ENCODE measurements at places on chromosomes 2 and 18.

- no peak for DNase-seq
Measured at GRCh38 chr2:230447455-230448451, 31.8 kb downstream of the SP100 start.

DNA sequence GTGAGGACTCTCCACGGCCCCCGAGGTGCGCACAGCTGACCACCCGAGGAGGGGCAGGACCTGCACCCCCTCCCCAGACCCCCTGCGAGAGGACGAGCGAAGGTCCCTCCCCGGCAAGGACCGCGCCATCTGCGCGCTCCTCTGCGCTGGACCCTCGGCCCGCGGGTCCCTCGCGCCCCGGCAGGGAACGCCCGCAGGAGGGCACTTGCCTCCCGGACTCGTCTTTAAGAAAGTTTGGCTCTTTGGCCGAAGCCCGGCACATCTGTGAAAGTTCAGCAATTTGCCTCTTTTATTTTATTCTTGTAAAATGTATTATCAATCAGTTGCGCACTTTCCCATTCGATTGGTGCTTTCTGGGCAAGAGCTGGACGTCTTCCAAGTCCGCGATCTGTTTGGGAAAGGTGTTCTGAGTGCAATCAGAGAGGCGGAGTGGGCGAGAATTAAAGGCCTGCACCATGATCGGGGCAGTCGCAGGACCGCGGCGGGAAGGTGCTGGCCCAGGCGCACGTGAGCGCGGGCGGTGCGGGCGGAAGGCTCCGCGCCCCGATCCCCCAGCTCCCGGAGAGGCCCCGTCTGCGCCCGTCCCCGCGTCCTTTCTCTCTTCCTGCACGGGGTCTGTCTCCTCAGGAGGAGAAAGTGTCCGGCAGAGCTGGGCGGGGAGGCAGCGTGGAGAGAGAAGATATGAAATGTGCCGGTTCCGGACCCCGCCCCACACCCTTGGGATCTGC is 1.6 kb upstream of the ALKAL2 start:
- no peak for DNase-seq

GRCh38 chr2:148954536-148954935 is 79.5 kb downstream of the KIF5C start:
- no peak for DNase-seq

GRCh38 chr18:43719267-43719795 is 442.0 kb upstream of the SYT4 start:
- DNase-seq: no peak

DNA sequence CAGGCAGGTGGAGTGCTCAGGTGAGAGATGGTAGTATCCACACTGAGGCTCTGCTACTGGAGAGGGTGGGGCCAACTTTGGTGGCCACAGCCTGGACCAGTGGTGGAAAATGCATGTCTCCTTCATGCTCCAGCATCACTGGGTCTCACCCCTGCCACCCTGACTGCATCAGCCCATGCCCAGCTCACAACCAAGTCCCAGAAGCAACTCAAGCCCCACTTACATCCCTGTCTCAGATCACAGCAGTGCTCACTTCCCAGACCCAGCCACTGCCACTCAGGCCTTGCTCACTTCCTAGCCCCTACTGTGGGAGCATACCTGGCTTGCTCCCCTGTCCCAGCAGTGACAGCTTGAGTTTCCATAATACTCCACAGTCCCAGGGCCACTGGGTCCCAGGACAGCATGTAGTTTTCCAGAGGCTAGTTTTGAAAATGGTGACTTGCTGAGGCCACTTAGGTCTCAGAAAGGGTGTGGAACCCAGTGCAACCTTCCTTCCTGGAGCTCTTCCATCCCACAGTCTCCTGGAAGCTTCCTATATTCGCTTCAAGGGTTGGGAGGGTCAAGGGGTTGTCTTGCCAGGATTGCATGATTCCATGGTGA is 58.8 kb downstream of the GPC1 start:
- DNase-seq: no peak

GRCh38 chr2:8656160-8656641 is 25.7 kb upstream of the ID2 start:
- DNase-seq: no peak

GRCh38 chr18:34926683-34927082 is 114.5 kb upstream of the MAPRE2 start:
- DNase-seq: no peak

- DNase-seq: no peak
Measured at GRCh38 chr2:219430633-219431615, 3.7 kb upstream of the SPEG start.

GRCh38 chr2:223969315-223969714 is 12.1 kb downstream of the MRPL44 start:
- no peak for DNase-seq

- no peak for DNase-seq
Measured at GRCh38 chr2:135124924-135125886, 73.1 kb downstream of the RAB3GAP1 start.

GRCh38 chr2:86703704-86704361 is 16.3 kb upstream of the RMND5A start:
- DNase-seq: no peak

DNA sequence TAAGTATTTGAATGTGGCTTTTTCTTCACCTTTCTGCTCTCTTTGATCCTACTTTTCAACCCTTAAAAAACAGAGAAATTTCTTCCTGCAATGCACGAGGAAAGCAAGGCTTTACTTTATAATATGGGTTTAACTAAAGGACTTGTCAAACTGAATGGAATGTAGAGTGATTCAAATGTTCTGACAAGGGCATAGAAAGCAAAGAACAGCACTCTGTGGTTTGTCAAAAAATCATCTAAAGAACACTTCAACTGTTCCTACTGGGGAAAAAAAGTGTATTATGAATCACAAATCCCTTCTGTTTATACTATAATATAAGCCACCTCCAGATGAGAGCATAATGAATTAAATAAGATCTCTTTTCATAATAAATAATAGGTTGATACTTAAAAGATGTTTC is 45.0 kb upstream of the RIT2 start:
- DNase-seq: no peak

DNA sequence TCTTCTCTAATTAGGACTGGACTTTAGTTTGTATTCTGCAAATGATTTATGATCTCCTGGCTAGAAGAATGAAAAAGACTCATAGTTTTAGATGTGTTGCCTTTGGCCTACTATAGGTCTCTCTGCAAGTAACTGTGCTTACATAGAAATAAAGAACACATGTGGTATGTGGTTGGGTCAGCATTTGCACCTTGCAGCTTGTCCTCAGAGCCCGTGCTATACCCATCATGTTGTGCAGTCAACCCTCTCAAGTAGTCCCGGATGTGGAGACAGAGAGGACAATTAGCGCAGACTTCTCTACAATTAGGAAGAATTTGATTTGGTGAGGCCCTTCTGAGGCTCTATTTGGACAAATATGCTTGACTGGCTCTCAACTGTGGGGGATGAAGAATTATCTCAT is 203.7 kb upstream of the ITGA4 start:
- DNase-seq: no peak
